Activated CD4-positive, alpha-beta memory T cell treated with anti-CD3 and anti-CD28 coated beads for 36 hours (primary cell): ENCODE measurements at places on chromosomes 3 and 15. TPM values are rescaled to one million over a fixed set of nuclear protein-coding genes. Genes with fewer than 3 reads are reported as not detected.

DNA sequence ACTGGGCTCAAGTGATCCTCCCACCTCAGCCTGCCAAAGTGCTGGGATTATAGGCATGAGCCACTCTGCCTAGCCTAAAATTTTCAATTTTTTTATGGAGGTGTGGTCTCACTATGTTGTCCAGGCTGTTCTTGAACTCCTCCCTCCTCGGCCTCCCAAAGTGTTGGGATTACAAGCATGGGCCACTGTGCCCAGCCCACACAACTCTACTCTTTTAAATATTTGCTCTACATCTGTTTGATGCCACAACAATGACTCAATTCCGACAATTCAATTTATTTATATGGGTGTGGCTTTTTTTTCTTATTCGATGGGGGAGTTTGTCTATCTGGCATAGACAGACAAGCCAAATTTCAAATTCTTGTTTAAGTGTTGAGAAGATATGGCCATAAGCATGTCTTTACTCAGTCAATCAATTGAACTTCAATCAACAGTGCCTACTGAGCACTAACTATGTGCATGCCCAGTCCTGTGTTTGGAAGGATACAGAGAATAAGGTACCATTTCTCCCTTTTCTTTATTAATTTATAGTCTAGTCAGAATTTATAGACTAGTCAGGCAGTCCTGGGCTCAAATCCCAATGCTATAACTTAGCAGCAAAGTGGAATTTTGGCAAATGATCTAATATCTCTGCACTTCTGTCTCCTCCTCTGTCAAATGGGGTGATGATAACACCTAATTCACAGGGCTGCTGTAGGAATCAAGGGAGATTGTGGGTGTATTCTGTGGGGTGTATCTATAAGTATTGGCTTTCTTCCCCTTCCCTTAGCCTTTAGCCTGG is 54.6 kb upstream of the PIAS1 start:
- no peaks in the 10 kb centered on the region for H3K4me1 ChIP-seq
- H3K27ac ChIP-seq, result no peak overlapping the region
- H3K27me3 ChIP-seq, result no peaks in the 10 kb centered on the region
- H3K36me3 ChIP-seq, result no peaks in the 10 kb centered on the region

GRCh38 chr15:77904436-77904821 is 173.1 kb downstream of the TBC1D2B start:
- no peak overlapping the region for H3K27ac ChIP-seq
- no peak for DNase-seq
- no peaks in the 10 kb centered on the region for H3K4me1 ChIP-seq
- H3K36me3 ChIP-seq, result no peaks in the 10 kb centered on the region
- H3K27me3 ChIP-seq, result peaks cover 16% of the 10 kb centered on the region
- H3K4me3 ChIP-seq, result no peak overlapping the region

DNA sequence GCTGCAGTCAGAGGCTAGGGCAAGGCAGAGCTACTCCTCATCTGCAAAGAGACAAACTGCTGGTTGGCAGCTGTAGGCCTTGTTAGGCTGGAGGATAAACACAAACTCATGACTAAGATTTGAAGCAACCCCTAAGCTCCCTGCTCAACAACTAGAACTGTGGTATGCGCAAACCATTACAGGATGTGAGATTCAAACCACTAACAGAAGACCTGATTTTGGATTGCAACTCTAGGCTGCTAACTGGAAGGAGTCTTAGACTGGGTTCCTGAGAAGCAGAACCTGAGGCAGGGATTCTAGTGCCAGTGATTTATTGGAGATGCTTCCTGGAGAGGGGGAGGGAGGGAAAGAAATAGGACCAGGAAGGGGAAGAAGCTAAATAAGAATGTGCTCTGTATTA is 22.5 kb downstream of the CCR4 start:
- no peaks in the 10 kb centered on the region for H3K27me3 ChIP-seq
- peak overlapping the region; percentile 78 for H3K27ac ChIP-seq
- peak; percentile 54 for DNase-seq
- peaks cover 53% of the 10 kb centered on the region for H3K36me3 ChIP-seq

Gene TTLL13
- total RNA-seq, result 0.55 TPM

DNA sequence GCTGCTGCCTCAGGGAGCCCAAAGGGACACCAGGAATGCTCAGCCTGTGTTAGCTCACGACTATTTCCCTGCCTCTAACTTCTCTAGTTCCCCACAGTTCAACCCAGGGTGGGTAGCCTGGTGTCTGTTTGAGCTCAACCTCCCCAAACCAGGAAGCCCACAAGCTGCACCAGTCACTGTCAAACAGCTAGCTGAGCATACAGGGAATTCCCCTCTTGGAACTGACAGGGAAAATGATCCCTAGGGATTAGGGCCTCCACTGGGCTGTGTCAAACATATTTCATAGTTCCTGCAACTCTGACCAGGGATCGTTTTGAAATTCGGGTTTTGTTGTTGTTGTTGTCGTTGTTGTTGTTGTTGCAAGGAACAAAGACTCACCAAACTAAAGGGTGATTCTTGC is 147.1 kb upstream of the ICE2 start:
- no peaks in the 10 kb centered on the region for H3K36me3 ChIP-seq
- H3K27me3 ChIP-seq, result no peaks in the 10 kb centered on the region
- H3K27ac ChIP-seq, result no peak overlapping the region
- H3K4me3 ChIP-seq, result no peak overlapping the region

Gene EFCC1
- 0.12 TPM for total RNA-seq

Gene KNG1
- total RNA-seq, result not detected

DNA sequence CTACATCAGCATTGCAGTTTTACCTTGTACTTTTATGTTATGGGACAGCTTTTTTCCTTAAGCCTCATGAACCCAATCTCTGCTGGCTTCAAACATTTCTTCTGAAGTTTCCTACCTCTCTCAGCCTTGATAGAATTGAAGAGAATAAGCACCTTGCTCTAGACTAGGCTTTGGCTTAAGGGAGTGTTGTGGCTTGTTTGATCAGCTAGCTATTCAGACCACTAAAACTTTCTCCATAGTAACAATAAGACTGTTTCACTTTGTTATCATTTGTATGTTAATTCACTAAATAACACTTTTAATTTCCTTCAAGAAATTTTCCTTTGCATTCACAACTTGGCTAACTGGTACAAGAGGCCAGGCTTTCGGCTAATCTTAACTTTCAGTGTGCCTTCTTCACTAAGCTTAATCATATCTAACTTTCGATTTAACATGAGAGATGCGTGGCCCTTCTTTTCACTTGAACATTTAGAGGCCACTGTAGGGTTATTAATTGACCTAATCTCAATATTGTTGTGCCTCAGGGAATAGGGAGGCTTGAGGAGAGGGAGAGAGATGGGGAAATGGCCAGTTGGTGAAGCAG is 8.1 kb upstream of the TIGIT start:
- peak overlapping the region; percentile 57 for H3K4me3 ChIP-seq
- H3K27ac ChIP-seq, result peak overlapping the region; percentile 91
- DNase-seq, result no peak
- H3K4me1 ChIP-seq, result peaks cover 33% of the 10 kb centered on the region

GRCh38 chr15:52559022-52559421 is 9.8 kb downstream of the ARPP19 start:
- peaks cover 25% of the 10 kb centered on the region for H3K36me3 ChIP-seq
- H3K4me1 ChIP-seq, result peaks cover 75% of the 10 kb centered on the region
- H3K4me3 ChIP-seq, result peak overlapping the region; percentile 64
- peak; percentile 34 for DNase-seq
- H3K27ac ChIP-seq, result peak overlapping the region; percentile 97

GRCh38 chr3:135982404-135982761 is 16.9 kb downstream of the PPP2R3A start:
- no peaks in the 10 kb centered on the region for H3K36me3 ChIP-seq
- no peak for DNase-seq
- H3K27ac ChIP-seq, result no peak overlapping the region
- H3K4me1 ChIP-seq, result no peaks in the 10 kb centered on the region

GRCh38 chr3:65955792-65956477 is 82.8 kb downstream of the MAGI1 start:
- no peaks in the 10 kb centered on the region for H3K4me1 ChIP-seq
- H3K27me3 ChIP-seq, result peaks cover 4% of the 10 kb centered on the region
- H3K36me3 ChIP-seq, result no peaks in the 10 kb centered on the region
- H3K27ac ChIP-seq, result no peak overlapping the region
- no peak for DNase-seq

Gene SEMA3F
- total RNA-seq, result 0.19 TPM

DNA sequence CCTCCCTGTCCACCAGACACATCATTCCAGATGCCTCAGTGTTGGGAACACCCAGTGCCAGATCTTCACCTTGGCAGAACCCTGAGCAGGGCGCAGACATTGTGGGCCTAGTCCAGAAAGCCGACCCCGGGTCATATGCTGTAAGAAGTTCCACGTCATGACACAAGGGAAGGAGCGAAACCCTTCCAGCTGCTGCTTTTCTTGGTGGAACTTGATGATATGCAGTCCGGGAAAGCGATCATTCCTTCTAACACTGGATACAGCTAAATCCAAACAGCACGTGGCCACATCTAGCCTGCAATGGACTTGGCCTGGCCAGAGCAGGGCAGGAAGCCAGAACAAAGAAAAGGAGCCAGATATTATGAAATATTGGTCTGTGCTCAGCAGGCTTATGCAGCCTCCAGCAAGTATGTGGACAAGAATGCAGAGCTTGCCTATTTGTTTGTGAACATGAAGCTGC is 22.0 kb downstream of the GASK1A start:
- no peak overlapping the region for H3K4me3 ChIP-seq
- H3K4me1 ChIP-seq, result peaks cover 22% of the 10 kb centered on the region
- no peak overlapping the region for H3K27ac ChIP-seq
- DNase-seq, result no peak
- H3K27me3 ChIP-seq, result no peaks in the 10 kb centered on the region

Gene CLCN2
- 3.7 TPM for total RNA-seq

DNA sequence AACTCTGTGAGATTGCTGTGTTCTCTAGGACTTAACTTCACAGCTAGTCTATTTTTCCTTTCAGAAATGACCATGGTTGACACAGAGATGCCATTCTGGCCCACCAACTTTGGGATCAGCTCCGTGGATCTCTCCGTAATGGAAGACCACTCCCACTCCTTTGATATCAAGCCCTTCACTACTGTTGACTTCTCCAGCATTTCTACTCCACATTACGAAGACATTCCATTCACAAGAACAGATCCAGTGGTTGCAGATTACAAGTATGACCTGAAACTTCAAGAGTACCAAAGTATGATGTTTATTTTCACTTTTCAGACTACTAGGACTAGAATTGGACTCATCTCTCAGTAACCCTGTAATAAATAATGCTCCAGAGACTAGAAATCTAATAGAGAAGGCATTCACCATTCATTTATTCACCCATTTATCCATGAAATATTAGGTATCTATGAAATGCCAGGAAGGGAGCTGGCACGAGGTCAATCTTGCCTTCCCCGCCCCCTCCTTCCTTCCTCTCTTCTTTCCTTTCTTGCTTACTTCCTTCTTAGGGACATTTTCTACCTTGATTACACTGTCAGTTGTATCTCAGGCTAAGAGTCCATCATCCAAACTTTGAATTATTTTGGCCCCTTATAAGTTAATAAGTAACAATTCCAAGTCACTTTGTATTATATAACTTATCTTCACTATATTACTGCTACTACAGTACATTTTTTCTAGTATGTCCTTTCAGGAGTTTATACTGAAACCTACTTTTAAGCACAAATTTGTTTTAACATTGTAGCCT is 91.0 kb downstream of the PPARG start:
- no peak for DNase-seq
- peaks cover 15% of the 10 kb centered on the region for H3K4me1 ChIP-seq
- no peak overlapping the region for H3K27ac ChIP-seq
- peaks cover 2% of the 10 kb centered on the region for H3K27me3 ChIP-seq

GRCh38 chr3:175896655-175897054 is 1037.5 kb downstream of the NAALADL2 start:
- H3K36me3 ChIP-seq, result no peaks in the 10 kb centered on the region
- H3K27me3 ChIP-seq, result no peaks in the 10 kb centered on the region
- DNase-seq, result no peak
- no peak overlapping the region for H3K27ac ChIP-seq
- H3K4me1 ChIP-seq, result no peaks in the 10 kb centered on the region
- H3K4me3 ChIP-seq, result no peak overlapping the region

Gene TMEM207
- total RNA-seq, result not detected

GRCh38 chr3:62604298-62604697 is 230.9 kb upstream of the FEZF2 start:
- no peaks in the 10 kb centered on the region for H3K4me1 ChIP-seq
- no peak overlapping the region for H3K4me3 ChIP-seq
- DNase-seq, result no peak
- H3K27me3 ChIP-seq, result no peaks in the 10 kb centered on the region

GRCh38 chr15:37081983-37082382 is 18.4 kb downstream of the MEIS2 start:
- H3K4me3 ChIP-seq, result no peak overlapping the region
- no peaks in the 10 kb centered on the region for H3K4me1 ChIP-seq
- H3K27ac ChIP-seq, result no peak overlapping the region
- peaks cover 15% of the 10 kb centered on the region for H3K27me3 ChIP-seq
- DNase-seq, result no peak
- no peaks in the 10 kb centered on the region for H3K36me3 ChIP-seq

GRCh38 chr3:82163907-82164520 is 402.6 kb upstream of the GBE1 start:
- H3K36me3 ChIP-seq, result no peaks in the 10 kb centered on the region
- no peak overlapping the region for H3K27ac ChIP-seq
- no peak overlapping the region for H3K4me3 ChIP-seq
- no peaks in the 10 kb centered on the region for H3K27me3 ChIP-seq

DNA sequence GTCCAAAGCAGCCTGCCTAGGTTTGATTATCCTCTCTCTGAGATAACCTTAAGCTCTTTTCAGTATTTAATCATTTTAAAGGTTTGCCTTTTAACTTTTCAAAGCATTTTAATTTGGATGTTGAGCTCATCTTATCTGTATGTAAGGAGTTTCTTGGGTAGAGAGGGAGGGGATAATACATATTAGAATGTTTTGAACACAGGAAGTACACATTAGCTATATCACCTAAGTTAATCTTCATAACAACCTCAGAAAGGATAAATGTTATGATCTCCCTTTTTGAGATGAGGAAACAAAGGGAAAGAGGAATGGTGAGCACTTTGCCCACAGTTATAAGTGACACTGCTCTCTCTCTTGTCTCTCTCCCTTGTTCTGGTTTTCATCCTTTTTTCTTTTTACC is 2.2 kb upstream of the CD47 start:
- peaks cover 34% of the 10 kb centered on the region for H3K4me1 ChIP-seq
- no peak for DNase-seq
- H3K36me3 ChIP-seq, result peaks cover 9% of the 10 kb centered on the region
- peak overlapping the region; percentile 9 for H3K4me3 ChIP-seq
- no peaks in the 10 kb centered on the region for H3K27me3 ChIP-seq
- H3K27ac ChIP-seq, result peak overlapping the region; percentile 90

DNA sequence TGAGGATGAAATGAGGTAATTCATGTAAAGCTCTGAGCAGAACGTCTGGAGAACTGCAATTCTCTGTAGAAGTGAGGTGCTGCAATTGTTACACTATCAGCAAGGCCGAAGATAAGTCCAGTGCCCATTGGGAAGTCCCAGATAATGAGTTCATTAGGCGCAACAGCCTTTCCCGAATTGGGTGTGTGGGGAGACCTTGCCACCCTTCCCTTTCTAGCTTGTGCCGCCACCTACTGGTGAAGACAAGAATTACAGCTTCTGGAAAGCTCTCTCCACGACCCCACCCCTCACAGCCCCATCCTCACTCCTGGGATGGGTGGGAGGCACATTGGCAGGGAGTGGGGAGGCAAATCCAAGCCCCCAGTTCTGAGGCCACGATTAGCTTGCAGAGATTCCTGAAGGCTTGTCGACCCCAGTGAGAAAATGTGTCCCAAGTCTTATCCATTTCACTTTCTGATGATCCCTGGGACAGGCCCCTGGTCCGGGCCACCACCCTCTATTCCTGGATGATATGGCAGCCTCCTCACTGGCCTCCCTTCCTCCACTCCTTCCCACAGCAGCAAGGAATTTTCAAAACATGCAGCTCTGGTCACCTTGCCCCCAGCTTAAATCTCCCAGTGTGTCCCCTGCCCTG is 36.4 kb downstream of the FAM3D start:
- H3K4me1 ChIP-seq, result no peaks in the 10 kb centered on the region
- peak; percentile 72 for DNase-seq
- peaks cover 6% of the 10 kb centered on the region for H3K27me3 ChIP-seq
